ENCODE measurements at places on chromosomes 11 and 22.
A peak's percentile ranks its signal among the peaks of the same experiment; 100 is the strongest.

DNA sequence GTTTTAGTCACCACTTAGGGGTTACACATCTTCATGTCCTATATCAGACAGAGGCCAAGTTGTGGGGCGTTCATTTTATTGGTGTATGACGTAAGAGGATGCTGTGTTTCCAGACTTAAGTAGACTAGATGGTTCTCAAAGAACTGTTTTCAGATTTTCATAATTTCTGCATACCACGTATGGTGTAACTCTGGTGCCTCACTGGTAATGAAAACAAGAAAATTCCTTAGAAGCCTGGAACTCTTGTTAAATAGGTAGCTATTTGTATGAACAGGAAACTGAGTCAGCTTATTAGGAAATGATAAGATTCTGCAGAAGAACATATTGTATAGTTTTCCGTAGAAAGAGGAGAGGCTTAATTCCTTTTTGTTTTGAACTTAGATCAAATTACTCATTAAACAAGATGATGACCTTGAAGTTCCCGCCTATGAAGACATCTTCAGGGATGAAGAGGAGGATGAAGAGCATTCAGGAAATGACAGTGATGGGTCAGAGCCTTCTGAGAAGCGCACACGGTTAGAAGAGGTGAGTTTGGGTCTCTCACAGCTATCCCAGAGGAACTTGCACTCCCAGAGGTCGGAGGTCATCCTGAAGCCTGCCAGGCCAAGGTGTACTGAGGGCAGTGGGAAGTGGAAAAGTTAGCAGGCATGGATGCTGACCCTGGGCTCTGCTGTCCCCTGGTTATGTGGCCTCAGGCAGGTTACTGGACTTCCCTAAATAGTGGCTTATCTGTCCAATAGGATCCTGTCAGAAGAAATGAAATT, 3.9 kb downstream of the CDC45 start:
- DNase-seq: no peak

DNA sequence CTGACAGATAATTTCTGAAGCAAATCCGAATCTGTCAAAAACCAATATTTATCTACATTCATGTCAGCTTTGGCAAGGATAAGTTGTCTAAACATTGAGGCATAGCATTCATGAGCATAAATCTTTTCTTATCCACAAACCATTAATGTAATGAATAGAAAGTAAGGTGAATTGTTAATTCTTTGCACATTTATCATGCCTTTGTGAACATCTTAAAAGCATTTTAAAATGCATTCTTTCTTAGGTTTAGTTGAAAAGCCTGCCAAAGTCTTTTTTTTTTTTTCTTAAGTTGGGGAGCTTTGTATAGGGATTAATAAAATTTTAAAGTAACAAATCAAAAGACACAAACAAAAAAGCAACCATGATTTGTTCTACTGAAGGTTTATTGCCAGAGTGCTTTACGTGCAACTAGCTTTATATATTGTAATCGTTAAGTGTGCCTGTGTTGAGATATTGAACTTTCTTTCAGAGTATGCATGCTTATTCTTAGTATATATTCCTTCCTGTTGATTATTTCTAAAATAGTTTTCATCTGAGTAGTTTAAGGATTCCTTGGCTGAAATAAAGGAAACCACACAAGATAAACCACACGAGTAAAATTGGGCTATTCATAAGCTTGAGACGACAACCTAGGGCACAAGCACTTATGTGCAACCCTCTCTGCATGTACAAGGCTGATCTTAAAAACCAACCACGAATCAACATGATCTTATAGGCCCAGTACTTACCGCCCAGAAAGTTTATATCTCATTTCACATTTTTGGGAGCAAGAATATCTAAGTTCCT, 1110.9 kb upstream of the CNTN5 start:
- DNase-seq: no peak

DNA sequence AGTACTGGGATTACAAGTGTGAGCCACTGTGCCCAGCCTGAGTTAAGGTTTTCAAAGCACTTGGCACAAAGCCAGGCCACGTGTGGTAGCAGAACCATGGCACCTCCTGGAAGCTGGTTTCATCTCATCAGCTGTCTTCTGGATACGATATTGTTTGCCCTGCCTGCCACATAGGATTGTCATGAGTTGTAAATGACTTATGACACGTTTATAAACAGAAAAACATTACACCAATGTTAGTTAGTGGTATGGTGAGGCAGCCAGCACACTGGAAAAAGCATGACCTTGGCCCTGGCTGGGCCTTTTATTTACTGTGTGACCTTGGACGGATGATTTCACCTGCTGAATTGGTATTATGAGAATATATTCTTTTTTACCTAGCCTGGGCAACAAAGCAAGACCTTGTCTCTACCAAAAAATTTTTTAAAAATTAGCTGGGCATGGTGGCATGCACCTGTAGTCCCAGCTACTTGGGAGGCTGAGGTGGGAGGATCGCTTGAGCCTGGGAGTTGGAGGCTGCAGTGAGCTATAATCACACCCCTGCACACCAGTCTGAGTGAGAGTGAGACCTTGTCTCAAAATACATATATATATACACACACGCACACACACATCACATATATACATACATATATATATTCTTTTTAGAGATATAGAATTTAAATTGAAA, 24.0 kb upstream of the MYH9 start:
- peak; percentile 38 for DNase-seq

GRCh38 chr11:94059065-94059464, 37.9 kb downstream of the HEPHL1 start:
- DNase-seq: no peak

DNA sequence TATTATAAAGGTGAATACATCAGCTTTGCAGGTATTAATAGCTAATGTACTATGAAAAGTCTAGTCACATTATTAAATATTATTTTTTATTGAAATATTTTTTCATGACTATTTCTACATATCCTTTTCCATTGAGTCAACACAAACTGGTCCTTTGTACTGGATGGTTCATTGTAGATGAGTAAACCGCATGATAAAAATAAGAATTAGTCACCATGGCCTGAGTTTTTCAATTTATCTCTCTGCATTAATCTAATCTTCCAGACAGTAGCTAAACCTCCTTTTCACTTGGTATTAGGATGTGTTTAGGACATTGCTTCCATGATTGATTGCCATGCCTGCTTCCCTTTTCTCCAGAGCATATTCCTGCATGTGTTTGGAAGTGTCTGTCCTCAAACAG, 439.4 kb upstream of the ARHGAP42 start:
- no peak for DNase-seq

DNA sequence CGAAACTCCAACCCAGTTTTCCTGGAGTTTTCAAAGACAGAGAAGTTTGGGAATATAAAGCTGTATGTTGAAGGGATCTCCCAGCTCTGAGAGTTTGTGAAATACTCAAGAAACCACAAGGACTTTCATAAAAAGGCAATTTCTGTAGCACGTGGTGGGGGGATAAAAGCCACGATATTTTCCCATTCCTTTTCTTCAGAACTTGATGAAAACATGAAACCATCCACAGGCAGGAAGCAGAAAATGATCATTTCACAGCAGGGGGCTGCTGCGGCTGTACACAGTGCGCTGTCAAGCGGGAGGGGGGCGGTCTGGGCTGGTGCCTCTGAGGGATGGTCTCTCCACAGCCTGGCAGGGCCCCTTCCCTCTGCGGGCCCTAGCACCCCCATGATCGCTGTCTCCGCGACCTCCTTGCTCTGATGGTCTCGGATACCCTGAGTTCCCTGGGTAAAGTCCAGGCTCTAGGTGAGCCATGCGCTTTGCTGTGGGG, 423.2 kb downstream of the MN1 start:
- DNase-seq: no peak

GRCh38 chr11:119042927-119043326, 12.2 kb upstream of the SLC37A4 start:
- no peak for DNase-seq

DNA sequence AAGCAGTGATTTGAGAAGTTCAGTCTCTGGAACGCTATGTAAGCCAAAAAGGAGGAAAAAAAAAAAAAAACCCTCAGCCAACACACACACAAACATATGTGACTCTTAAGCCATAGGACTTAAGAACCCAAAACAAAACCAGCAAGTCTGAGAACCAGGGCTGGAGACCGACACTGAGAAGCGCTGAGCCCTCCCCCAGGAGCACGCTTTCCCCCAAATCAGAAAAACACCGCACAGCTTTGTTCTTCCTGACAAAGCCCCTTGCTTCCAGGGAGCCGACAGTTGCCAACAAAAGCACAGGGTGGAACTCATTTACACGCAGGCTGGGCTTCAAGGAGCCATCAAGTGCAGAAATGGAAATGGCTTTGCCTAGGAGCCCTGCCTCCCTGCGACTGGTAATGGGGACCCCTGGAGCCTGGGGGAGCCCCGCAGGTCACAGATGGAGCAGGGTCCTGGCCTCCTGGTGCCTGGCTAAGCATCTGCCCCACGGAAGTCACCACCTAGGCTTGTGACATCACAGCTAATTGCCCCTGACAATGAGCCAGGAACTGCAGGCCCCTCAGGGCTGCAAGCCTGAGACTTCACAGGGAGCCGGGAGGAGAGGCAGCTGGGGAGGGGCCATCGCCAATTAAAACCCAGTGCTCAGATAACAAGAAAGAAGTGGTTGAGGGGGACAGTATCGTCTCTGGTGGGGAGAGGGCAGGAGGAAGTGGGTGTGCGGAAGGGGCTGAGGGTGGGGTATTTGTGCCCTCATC, 66.9 kb downstream of the NFAM1 start:
- no peak for DNase-seq

DNA sequence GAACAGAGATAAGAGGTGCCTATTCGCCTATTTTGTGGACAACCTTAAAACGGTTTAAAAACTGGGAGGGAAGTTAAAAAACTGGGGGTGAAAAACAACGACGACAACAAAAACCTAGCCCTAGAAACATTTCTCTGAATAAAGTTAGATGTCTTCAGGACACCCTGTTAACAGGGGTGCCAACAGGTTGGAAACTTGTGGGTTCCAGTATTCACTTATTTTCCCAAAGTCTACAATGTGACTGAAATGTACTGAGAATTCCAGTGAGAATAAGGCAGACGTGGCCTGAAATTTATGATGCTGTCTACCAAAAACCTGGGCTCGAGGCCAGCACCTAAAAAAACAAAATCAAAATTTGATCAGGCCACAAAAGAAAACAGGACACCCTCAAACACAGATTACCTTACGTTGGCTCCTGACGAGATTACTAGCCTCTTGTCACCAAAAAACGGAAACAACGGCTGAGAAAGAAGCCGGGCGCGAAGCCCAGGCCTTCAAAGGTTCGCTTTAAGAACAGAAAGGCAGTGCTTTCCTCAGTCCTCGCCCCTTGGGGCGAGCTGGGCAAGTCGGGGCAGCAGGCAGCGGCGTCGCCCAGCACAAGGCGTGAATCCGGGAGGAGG, 906 bp downstream of the CCDC90B start:
- DNase-seq: no peak
